ENCODE measurements at places on chromosomes 6 and 20.

GRCh38 chr20:51953731-51954340, 151.5 kb upstream of the SALL4 start:
- no peak for DNase-seq

GRCh38 chr20:47358039-47358671, 1.7 kb upstream of the ZMYND8 start:
- DNase-seq, result no peak

DNA sequence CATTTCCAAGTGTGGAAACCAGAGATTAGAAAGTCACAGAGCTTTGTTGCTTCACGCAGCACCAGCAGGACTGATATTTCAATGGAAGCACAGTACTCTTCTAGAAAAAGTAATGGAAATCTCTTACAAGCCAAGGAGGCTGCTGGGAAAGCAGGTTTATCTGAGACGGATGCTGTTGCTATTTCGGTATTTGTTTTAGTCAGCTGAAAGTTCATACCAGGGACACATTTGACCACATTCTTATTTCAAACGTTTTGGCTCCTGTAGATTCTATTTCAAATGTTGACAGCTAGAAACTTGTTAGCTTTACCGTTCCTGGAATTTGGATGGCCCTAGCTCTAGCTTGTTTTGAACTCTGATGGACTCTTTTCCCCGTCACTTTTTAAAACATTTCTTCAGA, 3.7 kb upstream of the TMEM242 start:
- DNase-seq, result no peak

DNA sequence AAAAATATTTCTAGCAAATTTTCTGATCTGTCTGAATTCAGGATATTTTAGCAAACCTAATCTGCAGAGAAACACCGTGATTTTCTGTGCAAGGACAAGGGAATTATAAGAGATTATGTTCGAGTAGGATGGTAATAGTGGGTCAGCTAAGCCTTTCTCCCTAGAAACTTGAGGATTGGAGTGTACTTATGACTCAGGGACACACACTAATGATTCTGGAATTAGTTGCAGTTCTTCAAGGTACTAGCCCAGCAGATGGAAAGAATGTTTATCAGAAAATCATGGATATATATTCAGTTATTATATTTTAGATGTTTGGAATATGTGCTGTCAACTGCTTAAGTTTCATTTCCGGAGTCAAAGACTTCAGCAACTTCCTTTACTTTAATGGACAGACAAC, 177.1 kb upstream of the MAP3K7 start:
- no peak for DNase-seq

GRCh38 chr6:121652223-121652622, 216.8 kb downstream of the GJA1 start:
- DNase-seq, result no peak

DNA sequence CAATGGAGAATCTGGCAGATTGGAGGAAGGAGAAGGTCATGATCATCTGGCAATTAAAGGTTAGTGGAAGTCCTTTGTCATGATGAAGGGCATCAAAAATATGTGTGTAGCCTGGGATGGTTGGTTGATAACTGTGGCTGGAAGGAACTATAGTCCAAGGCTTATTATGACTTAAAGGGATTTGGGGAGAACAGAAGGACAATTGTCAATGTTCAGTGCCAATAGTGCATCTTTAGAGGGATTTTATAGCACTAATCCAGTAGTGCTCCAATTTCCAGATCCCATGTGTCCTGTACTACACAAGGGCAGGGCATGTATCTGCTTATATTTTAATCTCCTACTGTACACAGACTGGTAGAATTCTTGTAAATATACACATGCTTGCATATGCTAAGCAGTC, 5.0 kb upstream of the ZBTB24 start:
- DNase-seq, result no peak

DNA sequence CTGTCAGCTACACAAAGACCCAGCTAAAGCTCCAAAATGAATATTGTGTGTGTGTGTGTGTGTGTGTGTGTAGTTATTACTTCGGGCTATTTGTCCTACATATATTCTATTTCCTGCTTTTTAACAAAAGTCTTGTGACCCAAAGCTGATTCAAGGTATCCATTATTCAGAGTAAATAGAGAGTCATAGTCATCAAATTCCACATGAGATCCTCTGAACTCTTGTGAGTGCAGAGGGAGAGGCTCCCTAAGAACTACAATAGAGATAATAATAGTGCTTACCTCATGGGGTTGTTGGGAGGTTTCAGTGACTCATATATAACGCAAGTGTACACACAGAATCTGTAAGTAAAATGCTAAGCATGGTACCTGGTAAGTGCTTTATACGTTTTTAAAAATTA, 95.6 kb upstream of the SHLD1 start:
- DNase-seq, result no peak
